Activated CD4-positive, alpha-beta T cell treated with anti-CD3 and anti-CD28 coated beads, Interleukin-2, amount 10 ng/mL, durations not matched to agents 7 days and 5 days (primary cell): ENCODE measurements at places on chromosomes 16 and 17. TPM values are rescaled to one million over a fixed set of nuclear protein-coding genes. Genes with fewer than 3 reads are reported as not detected.

DNA sequence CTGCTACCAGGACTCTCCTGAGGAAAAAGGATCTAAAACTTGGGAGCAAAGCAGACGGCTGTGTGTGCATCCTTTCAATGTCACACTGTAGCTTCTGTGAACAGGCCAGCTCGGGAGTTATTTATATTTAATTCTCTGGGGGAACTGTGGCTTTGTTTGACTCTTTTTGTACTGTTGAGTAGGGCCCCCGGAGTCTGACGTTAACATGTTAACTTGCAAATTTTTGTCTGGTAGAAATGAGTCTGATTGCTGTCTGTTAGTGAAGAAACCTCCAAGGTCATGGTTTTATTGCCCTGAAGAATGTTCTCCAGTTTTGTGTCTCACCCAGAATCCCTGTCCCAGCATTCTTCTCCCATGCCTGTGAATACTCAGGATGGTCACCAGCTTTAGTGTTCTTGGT, 14.2 kb upstream of the KCNG4 start:
- no peak overlapping the region for H3K27ac ChIP-seq
- H3K27me3 ChIP-seq: peaks cover 9% of the 10 kb centered on the region
- H3K4me1 ChIP-seq: no peaks in the 10 kb centered on the region
- H3K36me3 ChIP-seq: no peaks in the 10 kb centered on the region
- no peak overlapping the region for H3K4me3 ChIP-seq

Gene RAMP2
- not detected for total RNA-seq

Gene ACSM5
- not detected for total RNA-seq

Gene CX3CL1
- not detected for total RNA-seq

Gene AMFR
- total RNA-seq: 52.5 TPM

GRCh38 chr17:63537991-63538692, 12.1 kb upstream of the DCAF7 start:
- H3K27ac ChIP-seq: no peak overlapping the region
- H3K4me1 ChIP-seq: peaks cover 4% of the 10 kb centered on the region
- DNase-seq: no peak
- H3K27me3 ChIP-seq: peaks cover 32% of the 10 kb centered on the region

- peaks cover 10% of the 10 kb centered on the region for H3K4me1 ChIP-seq
- peak overlapping the region; percentile 0 for H3K27ac ChIP-seq
- H3K4me3 ChIP-seq: no peak overlapping the region
- H3K27me3 ChIP-seq: no peaks in the 10 kb centered on the region
These were observed 23.2 kb upstream of the DUSP14 start for GRCh38 chr17:37466471-37466870.

GRCh38 chr16:79081297-79082066, 519.1 kb downstream of the MAF start:
- peaks cover 38% of the 10 kb centered on the region for H3K4me1 ChIP-seq
- H3K27ac ChIP-seq: no peak overlapping the region
- H3K4me3 ChIP-seq: no peak overlapping the region
- H3K27me3 ChIP-seq: peaks cover 1% of the 10 kb centered on the region

Gene CA10
- not detected for total RNA-seq

DNA sequence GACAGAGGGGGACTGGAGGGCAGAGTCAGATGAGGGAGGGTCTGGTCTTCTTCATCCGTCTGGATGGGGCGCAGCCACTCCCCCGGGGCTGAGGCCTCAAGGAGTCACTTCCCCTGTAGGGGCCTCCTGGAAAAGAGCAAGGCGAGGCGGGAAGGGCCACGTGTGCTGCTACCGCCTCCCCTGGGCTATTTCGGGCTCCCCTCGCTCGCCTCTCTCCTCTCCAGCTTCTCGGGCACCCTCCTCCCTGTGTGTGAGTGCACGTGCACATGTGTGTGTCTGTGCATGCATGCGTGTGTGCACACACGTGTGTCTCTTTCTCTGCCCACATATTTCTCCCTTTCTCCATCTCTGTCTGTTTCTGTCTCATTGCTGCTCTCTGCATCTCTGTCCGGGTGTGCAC, 10.1 kb downstream of the GSG1L start:
- H3K4me1 ChIP-seq: no peaks in the 10 kb centered on the region
- H3K27ac ChIP-seq: no peak overlapping the region
- no peaks in the 10 kb centered on the region for H3K36me3 ChIP-seq
- H3K4me3 ChIP-seq: no peak overlapping the region
- H3K27me3 ChIP-seq: peaks cover 5% of the 10 kb centered on the region

GRCh38 chr17:4853208-4853671, 20.1 kb downstream of the MINK1 start:
- peaks cover 19% of the 10 kb centered on the region for H3K4me1 ChIP-seq
- no peak overlapping the region for H3K4me3 ChIP-seq
- no peaks in the 10 kb centered on the region for H3K27me3 ChIP-seq
- no peak for DNase-seq
- H3K27ac ChIP-seq: no peak overlapping the region

- H3K27me3 ChIP-seq: no peaks in the 10 kb centered on the region
- DNase-seq: no peak
- no peak overlapping the region for H3K4me3 ChIP-seq
- no peak overlapping the region for H3K27ac ChIP-seq
- H3K36me3 ChIP-seq: no peaks in the 10 kb centered on the region
These were observed 15.6 kb downstream of the SNX29 start for GRCh38 chr16:11992008-11992584.

DNA sequence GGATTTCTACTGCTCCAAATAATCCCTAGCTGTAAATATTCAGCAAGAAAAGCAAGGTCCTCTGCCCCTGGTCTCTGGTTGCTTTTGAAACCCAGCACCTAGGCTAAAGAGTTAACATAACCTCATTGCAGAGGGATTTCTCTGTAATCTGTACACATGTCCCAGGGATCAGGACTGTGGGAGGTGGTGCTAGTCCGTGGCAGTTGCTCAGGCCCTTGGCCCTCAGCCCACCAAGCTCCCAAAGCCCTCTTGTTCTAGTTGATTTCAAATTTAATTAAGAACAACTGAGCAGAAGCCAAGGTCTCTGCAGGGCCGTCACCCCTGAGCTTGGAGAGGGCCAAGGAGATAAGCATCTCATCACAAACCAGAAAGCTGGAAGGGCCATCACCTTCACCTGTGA, 181.1 kb downstream of the SOX9 start:
- no peak overlapping the region for H3K4me3 ChIP-seq
- no peaks in the 10 kb centered on the region for H3K4me1 ChIP-seq
- H3K27me3 ChIP-seq: no peaks in the 10 kb centered on the region
- no peaks in the 10 kb centered on the region for H3K36me3 ChIP-seq
- no peak overlapping the region for H3K27ac ChIP-seq

DNA sequence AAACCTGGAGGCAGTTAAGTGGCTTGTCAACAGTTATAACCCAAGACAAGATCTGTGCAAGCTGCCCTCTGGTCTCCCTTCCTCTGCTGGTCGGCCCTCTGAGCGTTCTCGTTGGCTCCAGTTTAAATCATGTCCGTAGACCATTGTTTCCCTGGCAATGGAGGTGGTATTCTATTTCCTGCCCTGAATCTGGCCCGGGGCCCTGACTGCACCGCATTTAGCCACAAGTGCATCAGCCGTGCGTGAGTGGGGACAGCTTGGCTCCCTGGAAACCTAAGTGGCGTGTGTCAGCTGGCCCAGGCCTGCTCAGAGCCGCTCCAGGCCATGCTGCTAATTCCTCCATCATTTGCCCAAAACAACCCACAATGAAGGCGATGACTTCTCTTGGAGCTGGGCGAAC, 15.0 kb upstream of the MYLK3 start:
- no peak overlapping the region for H3K27ac ChIP-seq
- H3K4me3 ChIP-seq: no peak overlapping the region
- no peaks in the 10 kb centered on the region for H3K36me3 ChIP-seq

- peaks cover 23% of the 10 kb centered on the region for H3K4me1 ChIP-seq
- no peaks in the 10 kb centered on the region for H3K27me3 ChIP-seq
- H3K27ac ChIP-seq: no peak overlapping the region
- no peak for DNase-seq
These were observed 2.9 kb downstream of the SLC39A11 start for GRCh38 chr17:73089322-73090317.

- no peak overlapping the region for H3K4me3 ChIP-seq
- H3K27me3 ChIP-seq: no peaks in the 10 kb centered on the region
- H3K4me1 ChIP-seq: peaks cover 36% of the 10 kb centered on the region
- no peak for DNase-seq
These were observed 87.2 kb downstream of the LITAF start for GRCh38 chr16:11499295-11500089.

GRCh38 chr16:23518435-23518891, 8.2 kb upstream of the GGA2 start:
- H3K4me3 ChIP-seq: no peak overlapping the region
- H3K4me1 ChIP-seq: peaks cover 52% of the 10 kb centered on the region
- peaks cover 28% of the 10 kb centered on the region for H3K36me3 ChIP-seq
- no peak for DNase-seq
- no peak overlapping the region for H3K27ac ChIP-seq
- no peaks in the 10 kb centered on the region for H3K27me3 ChIP-seq
